ENCODE measurements at places on chromosomes 4 and X. TPM values are rescaled to one million over a fixed set of nuclear protein-coding genes. Genes with fewer than 3 reads are reported as not detected.
A peak's percentile ranks its signal among the peaks of the same experiment; 100 is the strongest.

GRCh38 chr4:11427121-11427996 lies 1.3 kb downstream of the HS3ST1 start:
- DNase-seq: no peak

Gene ENOX2
- 9.2 TPM for total RNA-seq

- peak; percentile 6 for DNase-seq
Measured at GRCh38 chr4:46404981-46405380, 15.1 kb upstream of the GABRA2 start.

Gene PF4V1
- not detected for total RNA-seq

DNA sequence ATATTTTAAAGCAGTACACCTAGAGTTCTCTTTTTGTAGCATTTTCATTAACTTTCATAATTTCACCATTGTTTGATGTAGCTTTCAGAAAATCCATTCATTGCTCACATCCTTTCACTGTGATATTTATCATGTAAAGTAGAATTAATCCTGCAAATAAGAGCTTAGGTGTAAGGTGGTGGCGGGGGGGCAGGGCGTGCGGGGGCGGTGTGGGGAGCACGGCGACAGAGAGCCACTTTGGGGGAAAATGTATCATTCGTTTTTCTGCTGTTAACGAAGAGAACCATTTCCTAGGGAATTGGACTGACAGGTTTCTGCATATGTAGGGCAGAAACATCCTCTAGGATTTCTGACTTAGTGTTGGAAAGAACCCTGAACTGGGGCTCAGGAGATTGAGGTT lies 82.6 kb upstream of the BRS3 start:
- no peak for DNase-seq

GRCh38 chrX:68928401-68928800 lies 99.6 kb downstream of the EFNB1 start:
- no peak for DNase-seq

Gene SLC25A43
- 6.1 TPM for total RNA-seq

Gene MAGEA8
- not detected for total RNA-seq

GRCh38 chrX:84441143-84441542 lies 61.1 kb downstream of the HDX start:
- DNase-seq: no peak

- no peak for DNase-seq
Measured at GRCh38 chr4:77451530-77451929, 154.1 kb upstream of the CXCL13 start.

GRCh38 chr4:106775636-106776035 lies 260.5 kb downstream of the DKK2 start:
- DNase-seq: no peak

Gene MAGEE2
- not detected for total RNA-seq

Gene EVC2
- 9.7 TPM for total RNA-seq

GRCh38 chrX:11446336-11446735 lies 153.1 kb downstream of the AMELX start:
- no peak for DNase-seq

DNA sequence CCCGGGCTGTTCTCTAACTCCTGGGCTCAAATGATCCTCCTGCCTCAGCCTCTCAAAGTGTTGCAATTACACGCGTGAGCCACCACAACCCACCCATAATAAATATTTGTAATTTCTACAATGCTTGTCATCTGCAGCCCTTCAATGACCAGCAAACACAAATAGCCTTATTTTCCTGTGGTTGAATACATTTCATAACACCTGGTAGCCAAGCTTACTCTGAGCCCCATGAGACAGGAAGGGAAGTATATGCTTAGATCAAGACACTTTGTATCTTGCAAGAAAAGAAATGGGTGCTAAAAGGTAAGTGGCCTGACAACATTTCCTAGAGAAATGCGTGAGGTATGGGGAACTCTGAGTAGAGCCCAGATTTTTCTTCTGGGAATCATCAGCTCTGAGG lies 56.9 kb upstream of the PDGFRA start:
- DNase-seq: no peak

- no peak for DNase-seq
Measured at GRCh38 chrX:27039332-27039731, 423.8 kb downstream of the PPP4R3C start.

Gene TXK
- total RNA-seq: 0.82 TPM

Gene CHIC1
- total RNA-seq: 22.3 TPM

- peak; percentile 9 for DNase-seq
Measured at GRCh38 chrX:3340016-3340415, 6.4 kb downstream of the MXRA5 start.

- no peak for DNase-seq
Measured at GRCh38 chr4:185513489-185514181, 21.7 kb downstream of the PDLIM3 start.

Gene BEND2
- not detected for total RNA-seq

- DNase-seq: no peak
Measured at GRCh38 chr4:15182600-15183220, 180.4 kb downstream of the CPEB2 start.

Gene MSN
- total RNA-seq: 101 TPM

Gene SPOCK3
- total RNA-seq: 3.6 TPM

DNA sequence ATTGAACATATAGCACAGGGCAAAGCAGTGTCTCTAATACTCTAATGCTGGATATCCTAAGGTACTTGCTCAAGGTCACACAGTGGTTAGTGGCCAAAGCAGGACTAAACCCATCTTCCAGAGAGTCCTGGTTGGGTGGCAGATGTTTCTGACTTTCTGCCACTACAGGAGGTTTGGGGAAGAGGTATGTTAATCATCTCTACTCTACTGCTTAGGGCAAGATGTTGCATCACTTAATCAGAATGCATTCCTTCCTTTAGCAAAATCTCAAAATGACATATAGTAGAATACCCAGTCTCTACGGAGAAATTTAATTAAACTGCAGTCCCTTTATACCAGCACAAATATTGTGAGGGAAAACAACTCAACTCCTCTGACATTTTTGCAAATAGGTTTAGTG lies 190.7 kb upstream of the FAM241A start:
- DNase-seq: no peak

DNA sequence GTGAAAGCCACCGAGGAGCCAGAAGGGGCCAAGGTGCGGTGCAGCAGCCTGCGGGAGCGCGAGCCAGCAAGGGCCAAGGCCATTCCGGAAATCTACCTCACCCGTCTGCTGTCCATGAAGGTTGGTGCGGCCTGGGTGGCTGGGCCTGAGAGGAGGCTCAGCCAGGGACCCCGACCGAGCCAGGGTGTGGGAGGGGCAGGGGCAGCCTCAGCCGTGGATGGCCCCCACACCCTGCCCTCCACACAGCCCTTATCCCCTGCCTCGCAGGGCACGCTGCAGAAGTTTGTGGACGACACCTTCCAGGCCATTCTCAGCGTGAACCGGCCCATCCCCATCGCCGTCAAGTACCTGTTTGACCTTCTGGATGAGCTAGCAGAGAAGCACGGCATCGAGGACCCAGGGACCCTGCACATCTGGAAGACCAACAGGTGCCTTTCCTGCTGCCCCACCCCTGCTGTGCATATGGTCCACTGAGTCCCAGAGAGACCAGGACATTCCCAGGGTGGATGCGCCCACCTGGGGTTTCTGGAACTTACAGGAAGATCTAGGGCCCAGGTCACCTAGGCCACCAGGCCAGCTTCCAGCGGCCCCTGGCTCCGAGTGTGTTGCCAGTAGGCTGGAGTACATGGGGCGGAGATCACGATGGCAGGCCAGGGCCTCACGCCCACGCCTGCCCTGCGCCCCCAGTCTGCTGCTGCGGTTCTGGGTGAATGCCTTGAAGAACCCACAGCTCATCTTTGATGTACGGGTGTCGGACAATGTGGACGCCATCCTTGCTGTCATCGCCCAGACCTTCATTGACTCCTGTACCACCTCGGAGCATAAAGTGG lies 3.4 kb upstream of the SRPK3 start:
- DNase-seq: no peak

Gene MXRA5
- total RNA-seq: 103 TPM
